ENCODE measurements at places on chromosomes 6 and 20.

DNA sequence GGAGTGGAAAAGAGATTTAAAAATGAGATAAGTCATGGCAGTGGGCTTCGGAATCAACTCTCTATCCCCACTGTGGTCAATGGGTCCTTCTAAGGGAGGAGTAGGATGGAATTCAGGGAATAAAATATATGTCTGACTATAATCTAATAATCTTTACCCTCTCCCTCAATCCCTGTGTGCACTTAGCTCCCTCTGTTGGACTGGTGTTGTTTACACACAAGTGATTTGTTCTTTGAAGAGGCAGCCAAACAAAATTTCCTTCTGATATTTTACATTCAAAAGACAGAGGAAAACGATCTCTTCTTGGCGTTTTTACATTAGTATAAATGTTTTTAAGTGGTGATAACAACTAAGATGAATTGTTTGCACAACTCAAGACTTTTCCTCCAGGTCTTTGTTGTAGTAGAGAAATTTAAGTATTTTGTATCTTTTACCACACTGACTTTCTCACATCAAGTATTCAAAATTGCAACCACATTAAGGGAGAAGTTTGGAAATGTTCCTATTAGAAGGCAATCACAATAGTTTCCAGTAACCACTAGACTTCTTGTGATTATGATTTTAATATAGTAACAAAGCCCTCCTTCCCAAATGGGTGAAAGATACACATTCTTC lies 317.8 kb downstream of the CENPW start:
- no peak for DNase-seq

- no peak for DNase-seq
Measured at GRCh38 chr6:110233770-110234374, 53.6 kb downstream of the CDC40 start.

DNA sequence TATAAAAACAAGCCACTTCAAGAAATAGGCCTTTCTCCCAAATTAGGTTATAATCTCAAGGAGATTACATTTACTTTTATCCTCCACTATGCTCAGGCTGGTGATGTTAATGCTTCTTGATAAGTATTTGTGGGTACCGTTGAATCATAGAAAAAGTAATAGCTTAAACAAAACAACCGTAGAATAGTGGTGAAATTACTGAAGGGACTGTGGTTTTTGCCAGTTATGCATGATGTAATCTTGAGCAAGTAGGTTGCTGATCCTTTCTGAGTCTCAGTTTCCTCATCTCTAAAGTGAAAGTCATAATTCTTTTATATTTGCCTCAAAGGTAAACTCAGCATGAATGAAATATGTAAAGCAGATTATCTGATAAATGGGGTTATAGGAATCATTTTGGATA lies 187.3 kb upstream of the JAG1 start:
- no peak for DNase-seq

DNA sequence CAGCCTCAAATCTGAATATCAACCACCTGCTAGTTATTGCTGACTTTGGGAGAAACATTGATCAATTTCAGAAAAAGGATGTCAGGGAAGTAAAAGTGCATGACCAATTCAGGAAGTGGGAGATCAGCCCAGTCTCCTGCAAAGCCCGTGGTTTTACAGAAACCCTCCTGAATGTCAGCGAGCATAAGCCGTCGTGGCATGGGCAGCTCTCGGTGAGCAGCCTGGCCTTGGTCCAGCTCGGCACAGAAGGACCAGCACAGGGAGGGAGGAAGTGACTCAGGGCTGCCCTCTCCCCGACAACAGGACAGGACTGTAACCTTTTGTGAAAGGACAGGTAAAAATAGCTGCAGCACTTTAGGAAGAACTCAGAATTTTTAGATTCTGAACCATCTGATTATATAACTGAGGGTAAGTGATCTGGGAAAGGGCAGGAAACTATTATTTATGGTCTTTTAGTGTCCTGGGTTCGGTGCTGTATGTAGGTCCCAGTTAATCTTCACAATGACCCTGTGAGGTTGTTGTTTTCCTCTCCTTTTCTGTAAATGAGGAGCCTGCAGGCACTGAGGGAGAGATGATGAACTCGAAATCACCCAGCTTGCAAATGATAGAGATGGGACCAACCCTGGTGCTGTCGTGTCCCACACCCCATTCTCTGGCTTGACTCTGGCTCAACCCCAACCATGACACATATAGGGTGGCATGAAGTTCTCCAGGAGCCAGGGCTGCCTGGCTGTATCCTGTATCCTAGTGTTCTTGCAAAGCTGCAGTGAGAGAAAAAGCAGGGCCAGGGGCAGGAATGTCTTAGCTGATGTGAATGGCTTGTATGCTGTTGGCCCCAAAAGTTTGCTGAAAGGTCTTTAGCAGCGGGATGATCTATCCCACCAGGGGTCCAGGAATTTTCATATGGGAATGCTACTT lies 37.6 kb downstream of the NRN1 start:
- DNase-seq = no peak

DNA sequence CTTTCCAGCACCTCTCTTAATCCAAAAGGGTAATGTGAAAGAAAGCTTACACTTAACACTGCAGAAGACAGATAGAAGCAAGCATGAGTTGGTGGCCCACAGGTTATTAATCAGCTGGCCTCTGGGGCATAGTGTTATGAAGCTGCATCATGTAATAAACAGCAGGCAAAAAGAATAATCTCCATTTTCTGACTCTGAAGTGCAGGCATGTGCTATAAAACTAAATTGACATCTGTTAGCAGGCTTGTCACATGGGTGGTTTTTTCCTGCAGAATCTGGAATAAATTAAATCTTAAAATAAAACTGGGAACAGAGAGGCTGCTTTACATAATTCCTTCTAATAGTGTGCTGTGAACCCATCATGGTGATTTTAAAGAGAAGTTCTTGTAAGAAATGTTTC lies 73.3 kb downstream of the METTL24 start:
- DNase-seq = no peak

DNA sequence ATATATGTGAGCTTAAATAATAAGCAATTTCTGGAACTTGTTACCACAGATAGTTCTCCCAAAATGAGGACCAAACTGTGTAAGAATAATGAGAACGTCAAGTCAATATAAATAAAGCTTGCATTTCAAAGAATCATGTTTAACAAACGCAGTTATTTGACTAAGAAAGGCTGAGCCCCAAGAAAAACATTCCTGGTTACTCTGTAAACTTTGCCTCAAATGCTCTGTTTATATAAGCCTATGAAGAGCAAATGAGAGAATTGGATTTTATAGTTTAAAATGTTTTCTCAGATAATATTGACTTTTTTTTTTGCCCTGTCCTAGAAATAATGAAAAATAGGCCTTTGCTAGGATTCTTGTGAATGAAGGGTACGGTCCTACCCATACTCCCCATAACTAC lies 81.3 kb downstream of the C6orf52 start:
- DNase-seq = no peak

- no peak for DNase-seq
Measured at GRCh38 chr6:107807196-107807811, 16.8 kb downstream of the SCML4 start.

DNA sequence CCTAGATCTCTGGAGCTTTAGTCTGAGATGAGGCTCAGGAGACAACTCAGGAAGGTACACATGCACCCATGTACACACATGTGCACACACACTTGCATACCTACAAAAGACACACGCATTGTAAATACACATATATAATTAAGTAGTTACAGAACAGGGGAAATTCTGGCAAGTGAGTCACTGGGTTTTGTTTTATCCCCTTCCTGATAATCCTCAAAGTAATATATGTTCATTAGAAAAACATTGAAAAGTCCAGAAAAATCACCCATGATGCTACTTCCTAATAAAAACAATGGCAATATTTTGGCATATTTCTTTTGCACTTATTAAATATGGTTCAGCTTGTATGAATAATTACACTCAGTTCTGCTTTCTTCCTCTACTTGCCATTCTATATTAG lies 115.3 kb upstream of the ECI2 start:
- no peak for DNase-seq

DNA sequence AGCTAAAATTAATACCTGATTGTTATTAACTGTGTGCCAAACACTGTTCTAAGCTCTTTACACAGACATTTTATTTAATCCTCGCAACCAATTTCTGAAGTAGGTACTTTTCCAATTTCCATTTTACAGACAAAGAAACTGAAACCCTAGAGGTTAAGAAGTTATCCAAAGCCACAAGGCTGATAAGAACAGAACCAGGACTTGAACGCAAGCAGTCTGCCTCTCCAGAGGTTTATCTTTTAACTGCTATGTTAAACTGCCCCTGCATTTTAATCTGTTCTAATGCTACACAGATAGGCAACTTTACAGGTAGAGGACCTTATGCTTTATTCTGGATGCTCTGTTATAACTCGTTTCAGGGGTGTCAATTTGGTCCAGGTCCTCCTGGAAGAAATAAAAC lies 118.2 kb downstream of the SLC16A10 start:
- no peak for DNase-seq

Data from Peyer's patch (tissue), 4 donors.